ENCODE measurements at places on chromosomes 7 and 10. TPM values are rescaled to one million over a fixed set of nuclear protein-coding genes. Genes with fewer than 3 reads are reported as not detected.

Gene ALOX5
- total RNA-seq, result 0.62 TPM

Gene ADRB1
- not detected for total RNA-seq

DNA sequence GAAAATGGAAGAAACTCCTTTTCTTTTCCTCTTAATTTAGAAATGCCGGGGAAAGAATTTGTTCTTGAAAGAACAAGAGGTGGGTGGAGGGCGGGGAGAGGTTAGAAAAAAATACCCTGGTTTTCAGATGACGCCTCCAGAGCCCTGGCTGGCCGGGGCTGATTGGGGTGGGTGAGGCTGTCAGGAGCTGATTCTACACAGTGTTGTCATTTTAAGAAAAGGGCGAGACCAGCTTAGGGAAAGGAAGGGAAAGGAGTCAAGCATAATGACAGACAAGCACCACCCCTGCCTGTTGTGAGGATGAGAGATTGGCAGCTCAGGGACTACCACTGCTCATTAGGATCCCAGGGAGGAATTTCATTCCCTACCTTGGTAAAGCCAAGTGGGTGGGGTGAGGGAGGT, 9.9 kb upstream of the FAM180A start:
- peaks cover 34% of the 10 kb centered on the region for H3K27me3 ChIP-seq
- no peak overlapping the region for H3K4me3 ChIP-seq
- H3K36me3 ChIP-seq, result no peaks in the 10 kb centered on the region
- no peak overlapping the region for H3K27ac ChIP-seq

DNA sequence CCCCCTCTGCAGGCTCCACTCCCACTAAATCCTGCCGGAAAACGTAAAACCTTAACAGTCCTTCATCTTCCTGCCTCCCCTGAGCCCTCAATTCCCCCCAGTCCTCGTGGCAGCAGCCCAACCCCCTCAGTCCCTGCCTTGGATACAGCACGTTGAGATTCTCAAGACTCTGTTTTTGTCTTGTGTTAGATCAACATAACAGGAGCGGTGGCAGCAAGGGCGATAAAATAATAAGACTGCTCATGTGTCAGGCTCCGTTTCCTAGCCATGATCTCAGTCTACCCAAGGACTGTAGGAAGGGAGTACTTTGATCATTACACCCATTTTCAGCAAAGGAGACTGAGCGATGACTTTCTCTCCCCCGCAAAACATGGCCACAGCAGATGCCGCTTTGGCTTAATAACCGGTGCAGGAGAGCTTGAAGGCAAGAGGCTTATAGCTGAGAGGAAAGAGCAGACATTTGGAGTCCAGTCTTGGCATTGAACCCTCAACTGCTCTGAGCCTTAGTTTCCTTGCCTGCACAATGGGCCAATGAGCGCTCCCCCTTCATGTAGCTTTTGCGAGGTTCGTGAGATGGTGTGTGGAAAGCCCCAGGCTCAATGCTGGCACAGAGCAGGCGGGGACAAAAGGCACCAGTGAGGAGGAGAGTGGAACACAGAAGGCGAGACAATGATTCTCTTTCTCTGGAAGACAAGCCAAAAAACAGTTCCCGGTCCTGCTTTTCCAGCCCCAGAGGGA, 42.1 kb upstream of the PCBD1 start:
- no peak overlapping the region for H3K27ac ChIP-seq
- H3K36me3 ChIP-seq, result no peaks in the 10 kb centered on the region
- no peaks in the 10 kb centered on the region for H3K4me1 ChIP-seq
- no peaks in the 10 kb centered on the region for H3K27me3 ChIP-seq
- H3K4me3 ChIP-seq, result no peak overlapping the region
